Keratinocyte (primary cell): ENCODE measurements at places on chromosomes 4 and X. TPM values are rescaled to one million over a fixed set of nuclear protein-coding genes. Genes with fewer than 3 reads are reported as not detected.

GRCh38 chr4:13528821-13529127, 15.5 kb downstream of the NKX3-2 start:
- DNase-seq, result no peak

Gene CENPVL3
- polyA plus RNA-seq, result not detected in 3 replicates

GRCh38 chrX:79290596-79290995, 76.5 kb downstream of the ITM2A start:
- DNase-seq, result no peak

Gene ZNF718
- polyA plus RNA-seq, result 4.0 to 5.0 TPM (median 4.1 TPM) in 3 replicates

Gene SLC25A6
- polyA plus RNA-seq, result 179 to 351 TPM (median 187 TPM) in 3 replicates

DNA sequence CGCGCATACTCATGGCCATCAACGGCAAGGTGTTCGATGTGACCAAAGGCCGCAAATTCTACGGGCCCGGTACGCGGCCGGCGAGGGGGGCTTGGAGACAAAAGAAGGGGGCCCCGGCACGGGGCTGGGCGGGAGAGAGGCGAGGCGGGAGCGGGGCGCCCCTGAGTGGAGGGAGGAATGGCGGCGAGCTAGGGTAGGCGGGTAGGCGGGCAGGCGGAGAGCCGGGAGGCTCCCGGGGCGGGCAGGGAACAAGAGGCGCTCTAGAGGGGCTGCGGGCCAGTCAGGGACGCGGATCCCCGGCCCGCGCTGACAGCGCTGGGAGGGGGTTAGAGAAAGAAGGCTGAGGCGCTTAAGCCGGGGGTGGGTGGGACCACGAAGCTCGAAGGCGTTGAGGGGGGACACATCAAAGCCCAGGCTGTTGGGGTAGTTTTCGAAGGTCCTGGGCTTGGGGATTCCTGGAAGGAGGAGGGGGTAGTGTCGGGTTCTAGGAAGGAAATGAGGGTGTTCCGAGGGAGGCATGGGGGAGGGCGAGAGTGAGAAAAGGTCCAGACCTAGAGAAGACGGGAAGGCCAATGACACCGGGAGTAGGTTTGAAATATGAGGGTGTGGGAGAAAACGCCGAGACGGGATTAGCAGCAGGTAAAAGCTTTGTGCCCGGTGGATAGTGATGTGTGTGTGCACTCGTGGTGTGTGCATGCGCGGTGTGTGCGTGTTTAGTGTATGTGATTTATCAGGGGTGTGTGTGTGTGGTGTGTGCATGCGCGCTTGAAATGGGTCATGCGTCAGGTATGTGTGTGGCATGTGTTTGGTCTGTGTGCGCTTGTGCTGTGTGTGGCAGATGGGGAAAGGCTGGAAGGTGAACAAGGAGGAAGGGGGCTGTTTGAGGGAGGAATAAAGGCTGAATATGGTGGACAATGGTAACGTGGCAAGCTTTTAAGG, 807 bp downstream of the PGRMC1 start:
- DNase-seq, result peak; percentile 26

Gene TMEM144
- 2.8 to 4.0 TPM (median 3.3 TPM) in 3 replicates for polyA plus RNA-seq

Gene GABRG1
- polyA plus RNA-seq, result not detected in 3 replicates

- DNase-seq, result no peak
Measured at GRCh38 chr4:32661229-32661628, 1941.1 kb downstream of the PCDH7 start.

- no peak for DNase-seq
Measured at GRCh38 chr4:7432531-7433375, 2.0 kb downstream of the PSAPL1 start.

Gene NRK
- polyA plus RNA-seq, result 0.17 to 0.35 TPM (median 0.28 TPM) in 3 replicates

GRCh38 chrX:134184936-134185335, 52.0 kb upstream of the CCDC160 start:
- DNase-seq, result no peak

- DNase-seq, result no peak
Measured at GRCh38 chr4:152961014-152961772, 25.1 kb downstream of the FHDC1 start.

DNA sequence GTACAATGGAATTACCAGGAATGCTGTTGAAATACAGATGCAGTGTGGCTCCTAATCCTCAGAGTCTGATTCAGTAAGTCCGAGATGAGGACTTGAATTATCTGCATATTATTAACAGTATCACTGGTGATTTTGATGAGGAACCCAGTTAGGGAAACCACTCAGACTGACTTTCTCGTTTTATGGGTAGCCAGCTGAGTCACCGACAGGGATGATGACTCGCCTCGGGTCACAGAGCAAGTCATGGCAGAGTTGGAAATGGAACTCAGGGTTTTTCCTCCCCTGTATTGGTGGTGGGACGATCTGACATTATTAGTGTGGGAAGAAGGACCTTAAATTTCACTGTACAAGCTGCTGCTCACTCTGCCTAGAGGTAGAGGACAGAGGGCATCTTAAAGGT, 51.3 kb downstream of the RTL9 start:
- DNase-seq, result no peak

Gene SLC6A14
- 0.28 to 0.74 TPM (median 0.59 TPM) in 3 replicates for polyA plus RNA-seq

GRCh38 chr4:10140866-10141759, 24.5 kb upstream of the WDR1 start:
- no peak for DNase-seq

- no peak for DNase-seq
Measured at GRCh38 chrX:150607201-150607600, 38.8 kb downstream of the MTM1 start.

DNA sequence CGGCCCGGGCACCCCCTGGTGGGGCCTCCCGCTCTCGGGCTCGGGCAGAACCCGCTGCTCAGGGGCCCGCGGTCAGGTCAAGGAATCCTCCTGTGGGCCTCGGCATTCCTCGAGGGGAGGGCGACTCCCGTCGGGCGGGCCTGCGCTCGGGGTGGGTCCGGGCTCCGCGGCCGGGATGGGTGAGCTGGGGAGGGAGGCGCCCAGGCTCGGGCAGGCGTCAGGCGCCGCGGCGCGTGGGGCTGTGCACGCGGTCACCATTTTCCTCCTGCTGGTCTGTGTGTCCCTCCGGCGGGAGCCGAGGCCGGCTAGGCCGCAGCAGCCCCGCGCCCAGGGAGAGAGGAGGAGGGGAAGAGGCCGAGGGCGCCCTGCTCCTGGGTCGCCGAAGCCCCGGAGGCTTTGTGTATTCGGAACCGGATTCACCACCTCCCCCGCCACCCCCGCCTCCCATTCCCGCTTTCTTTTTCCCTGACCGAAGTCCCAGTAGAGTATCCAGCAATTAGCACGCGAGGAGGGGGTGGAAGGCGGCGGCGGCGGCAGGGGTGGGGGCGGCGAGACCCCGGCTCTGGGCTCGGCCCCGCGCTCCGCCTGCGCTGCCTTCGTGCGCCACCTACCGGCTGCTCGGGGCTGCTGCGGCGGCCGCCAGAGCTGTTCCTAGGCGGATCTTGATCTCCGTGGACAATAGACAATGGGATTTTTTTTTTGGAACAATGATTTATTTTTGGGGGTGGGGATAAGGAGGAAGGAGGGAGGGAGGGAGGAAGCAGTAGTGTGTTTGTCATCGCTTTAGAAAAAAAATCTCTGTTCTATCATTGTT, 99.0 kb upstream of the MAML3 start:
- no peak for DNase-seq

GRCh38 chr4:10212400-10212799, 95.8 kb upstream of the WDR1 start:
- DNase-seq, result no peak

GRCh38 chr4:83591056-83591455, 55.1 kb downstream of the GPAT3 start:
- DNase-seq, result no peak

Gene DAPP1
- polyA plus RNA-seq, result 70.1 to 80.3 TPM (median 73.1 TPM) in 3 replicates

- no peak for DNase-seq
Measured at GRCh38 chr4:106818764-106819163, 217.3 kb downstream of the DKK2 start.

DNA sequence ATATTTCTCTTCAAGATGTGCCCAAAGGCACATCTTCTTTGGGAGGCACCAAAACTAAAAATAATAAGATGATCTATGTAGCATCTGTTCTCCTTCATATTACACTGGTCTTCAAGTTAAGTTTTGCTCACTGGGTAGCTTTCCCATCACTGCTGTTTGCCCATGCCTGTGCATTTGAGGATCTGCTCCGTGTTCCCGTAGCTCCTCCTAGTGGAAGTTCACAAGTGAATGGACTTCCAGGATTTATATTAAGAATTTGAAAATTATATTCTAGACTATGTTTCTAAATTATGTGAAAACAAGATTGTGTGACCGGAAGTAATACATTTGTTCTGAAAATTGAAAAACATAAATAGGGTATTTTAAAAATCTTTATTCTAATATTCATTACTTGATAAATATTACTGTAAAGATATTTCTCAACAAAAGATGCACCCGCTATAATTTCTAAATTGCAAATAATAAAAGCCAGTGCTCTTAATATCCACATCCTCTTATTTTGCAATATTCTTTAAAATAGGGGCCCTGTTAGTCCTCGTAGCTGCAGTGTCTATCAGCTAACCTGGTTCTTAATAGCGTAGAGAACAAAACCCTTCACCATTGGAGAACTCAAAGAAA, 147.7 kb downstream of the RBM46 start:
- no peak for DNase-seq

DNA sequence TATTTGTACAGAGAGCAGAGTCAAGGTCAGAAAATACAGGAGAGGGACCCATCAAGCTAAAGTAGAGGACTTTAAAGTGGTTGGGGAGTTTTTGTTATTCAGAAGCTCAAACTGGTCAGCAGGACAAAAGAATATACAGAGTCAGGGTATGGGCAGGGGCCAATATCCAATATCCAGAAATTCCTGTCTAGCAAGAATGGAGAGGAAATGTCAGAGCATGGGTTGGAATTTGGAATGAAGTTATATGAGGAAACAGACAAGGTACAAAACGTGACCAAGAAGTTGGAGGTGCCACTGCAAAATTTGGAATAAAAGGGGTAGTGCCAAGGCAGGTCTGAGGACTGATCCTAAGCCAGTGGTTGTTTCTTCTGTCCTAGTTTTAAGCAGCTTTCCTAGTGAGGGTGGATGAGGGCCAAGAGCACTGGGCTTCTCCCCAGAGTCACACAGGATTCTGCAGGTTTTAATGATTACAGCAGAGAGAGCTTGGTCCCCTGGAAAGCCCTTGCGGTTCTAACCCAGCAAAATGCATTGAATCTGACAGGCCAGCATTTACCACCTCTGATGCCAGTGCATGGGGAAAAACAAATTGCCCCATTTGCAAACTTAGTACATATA, 304.7 kb upstream of the FTHL17 start:
- no peak for DNase-seq

Gene CXCL11
- 0.58 to 1.4 TPM (median 0.93 TPM) in 3 replicates for polyA plus RNA-seq

- no peak for DNase-seq
Measured at GRCh38 chr4:73855406-73855805, 2.3 kb downstream of the PF4V1 start.

DNA sequence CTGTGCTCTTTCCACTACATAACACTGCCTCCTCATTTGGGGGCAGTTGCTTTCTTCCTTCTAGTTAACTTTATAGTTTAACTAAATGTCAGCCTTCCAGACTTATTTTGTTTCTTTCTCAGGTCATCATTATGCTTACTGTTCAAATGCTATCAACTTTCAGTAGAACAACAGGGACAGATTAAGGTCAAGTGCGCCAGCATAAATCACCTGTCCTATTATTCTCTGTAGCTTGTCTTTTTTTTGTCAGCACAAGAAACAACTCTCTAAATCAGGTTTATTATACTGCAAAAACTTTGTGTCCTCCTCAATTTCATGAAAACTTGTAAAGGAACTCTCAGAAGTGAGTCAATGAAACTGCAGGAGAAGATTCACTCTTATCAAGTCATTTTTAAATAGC, 19.6 kb downstream of the SPANXA2 start:
- DNase-seq, result no peak

Gene SYP
- polyA plus RNA-seq, result 0.07 to 0.23 TPM (median 0.13 TPM) in 3 replicates

Gene NLGN3
- polyA plus RNA-seq, result 0.05 to 0.08 TPM (median 0.07 TPM) in 3 replicates

Gene CT47B1
- not detected in 3 replicates for polyA plus RNA-seq

Gene NDNF
- polyA plus RNA-seq, result not detected in 3 replicates

GRCh38 chr4:76585897-76586360, 150.9 kb downstream of the SHROOM3 start:
- no peak for DNase-seq

- no peak for DNase-seq
Measured at GRCh38 chr4:79174490-79175252, 151.2 kb downstream of the NAA11 start.

GRCh38 chr4:1985780-1986577, 22.8 kb downstream of the NELFA start:
- DNase-seq, result no peak

GRCh38 chrX:106481341-106481740, 130.4 kb upstream of the RADX start:
- no peak for DNase-seq

Gene SLIT2
- 1.9 to 12.8 TPM (median 7.5 TPM) in 3 replicates for polyA plus RNA-seq

- no peak for DNase-seq
Measured at GRCh38 chr4:25654971-25655963, at the start of gene SLC34A2. Gene SLC34A2 (plus strand): TSS chr4:25655851. CDS start chr4:25662501, 6,650 bp downstream.

- DNase-seq, result no peak
Measured at GRCh38 chr4:174256277-174256713, 27.2 kb downstream of the FBXO8 start.

DNA sequence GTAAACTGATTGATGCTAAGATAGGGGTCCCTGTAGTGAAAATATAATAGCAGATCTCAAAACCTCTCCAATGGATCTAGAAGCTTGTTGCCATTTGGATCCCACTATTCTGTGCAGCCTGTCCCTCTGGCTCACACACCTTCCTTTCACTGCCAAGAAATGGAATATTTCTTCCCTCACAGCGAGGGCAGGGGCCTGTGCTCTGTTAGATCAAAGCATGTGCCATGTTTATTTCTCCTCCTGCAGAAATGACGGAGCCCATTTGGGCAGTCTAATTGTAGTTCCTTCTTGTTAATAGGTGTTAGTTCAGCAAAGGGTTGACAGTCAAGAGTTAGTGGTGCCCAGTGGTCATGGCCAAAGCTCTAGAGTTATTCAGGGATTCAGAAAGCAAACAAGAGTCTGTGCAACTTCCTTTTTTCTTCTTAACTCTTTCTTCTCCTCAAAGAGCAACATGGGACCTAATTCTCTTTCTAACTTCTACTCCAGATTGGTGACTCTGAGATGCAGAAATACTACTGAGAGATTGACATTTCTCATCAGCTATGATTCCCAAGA, 106.8 kb downstream of the STOX2 start:
- DNase-seq, result no peak

- DNase-seq, result no peak
Measured at GRCh38 chr4:7647600-7648543, 213.1 kb upstream of the PSAPL1 start.

Gene ADH1B
- polyA plus RNA-seq, result not detected in 3 replicates

DNA sequence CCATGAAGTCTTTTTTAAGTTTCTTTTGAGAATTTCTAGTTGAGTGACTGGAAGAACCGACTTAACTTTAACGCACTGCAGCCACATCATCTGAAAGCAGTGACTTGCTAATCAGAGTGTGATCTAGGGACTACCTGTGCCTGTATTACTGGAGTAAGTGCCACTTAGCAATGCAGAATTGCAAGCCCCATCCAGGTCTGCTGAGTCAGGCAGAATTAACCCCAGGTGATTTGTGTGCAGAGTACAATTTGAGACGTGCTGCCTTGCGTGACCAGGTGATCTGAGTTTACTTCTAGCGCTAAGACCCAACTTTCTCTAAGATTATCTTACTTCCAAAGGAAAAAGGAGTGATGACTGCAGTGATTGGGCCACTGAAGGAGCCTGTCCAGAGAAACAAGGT, 85.3 kb downstream of the CLCN4 start:
- DNase-seq, result no peak

- DNase-seq, result no peak
Measured at GRCh38 chrX:46179748-46180147, 365.5 kb downstream of the ZNF674 start.

- no peak for DNase-seq
Measured at GRCh38 chrX:136728393-136728792, 52.3 kb downstream of the ARHGEF6 start.

- no peak for DNase-seq
Measured at GRCh38 chrX:149313871-149314371, 191.2 kb downstream of the IDS start.
